ENCODE measurements at places on chromosomes 7 and 10. TPM values are rescaled to one million over a fixed set of nuclear protein-coding genes. Genes with fewer than 3 reads are reported as not detected.

The SLC39A12 gene
- total RNA-seq = not detected

The FRMPD2 gene
- total RNA-seq = 0.80 TPM

The KCNK18 gene
- not detected for total RNA-seq

The LIPN gene
- total RNA-seq = 0.24 TPM

The NUTM2D gene
- 9.9 TPM for total RNA-seq

The IL2RA gene
- total RNA-seq = not detected

The STK17A gene
- total RNA-seq = 16.7 TPM

DNA sequence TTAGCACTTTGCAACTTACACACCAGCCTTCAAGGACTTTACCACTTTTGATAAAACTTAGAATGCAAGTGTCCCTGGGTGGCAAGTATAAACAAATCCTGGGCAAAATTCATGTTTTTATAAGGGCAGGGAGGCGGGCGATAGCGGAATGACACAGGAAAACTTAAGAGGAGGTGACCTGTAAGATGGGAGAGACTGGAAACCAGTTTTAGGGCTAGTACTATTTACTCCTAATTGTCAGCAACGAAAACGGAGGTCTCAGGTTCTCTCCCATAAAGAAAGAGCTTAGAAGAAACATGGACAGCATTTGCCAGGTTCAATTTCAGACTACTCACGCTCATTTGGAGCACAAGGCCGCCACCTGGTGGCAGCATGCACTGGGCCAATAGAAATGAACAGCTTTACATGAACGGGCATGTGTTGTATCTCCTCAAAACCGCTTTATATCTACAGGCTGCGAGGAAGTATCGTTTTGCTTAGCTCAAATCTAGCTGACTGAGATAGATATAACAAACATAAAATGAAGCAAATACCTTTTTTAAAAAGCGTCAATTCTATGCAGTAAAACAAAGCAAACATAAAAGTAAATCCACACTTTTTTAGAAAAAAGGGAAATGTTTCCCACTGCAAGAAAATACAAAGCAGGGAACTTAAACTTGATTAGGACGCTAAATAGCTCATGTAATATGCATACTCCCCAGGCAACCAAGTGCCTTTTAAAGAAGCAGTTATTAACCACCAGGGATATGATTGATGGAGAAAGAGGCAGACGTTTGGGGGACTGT is 37.6 kb upstream of the SVOPL start:
- no peaks in the 10 kb centered on the region for H3K27me3 ChIP-seq
- no peaks in the 10 kb centered on the region for H3K36me3 ChIP-seq
- peaks cover 10% of the 10 kb centered on the region for H3K4me1 ChIP-seq
- no peak overlapping the region for H3K4me3 ChIP-seq

- no peak for DNase-seq
- no peak overlapping the region for H3K4me3 ChIP-seq
Observed at GRCh38 chr10:124650820-124651401, 93.3 kb downstream of the FAM53B start.

- H3K36me3 ChIP-seq = no peaks in the 10 kb centered on the region
- H3K27ac ChIP-seq = no peak overlapping the region
- no peak for DNase-seq
- no peak overlapping the region for H3K4me3 ChIP-seq
- H3K4me1 ChIP-seq = peaks cover 5% of the 10 kb centered on the region
- no peaks in the 10 kb centered on the region for H3K27me3 ChIP-seq
Observed at GRCh38 chr10:11713963-11714362, 28.2 kb upstream of the ECHDC3 start.

DNA sequence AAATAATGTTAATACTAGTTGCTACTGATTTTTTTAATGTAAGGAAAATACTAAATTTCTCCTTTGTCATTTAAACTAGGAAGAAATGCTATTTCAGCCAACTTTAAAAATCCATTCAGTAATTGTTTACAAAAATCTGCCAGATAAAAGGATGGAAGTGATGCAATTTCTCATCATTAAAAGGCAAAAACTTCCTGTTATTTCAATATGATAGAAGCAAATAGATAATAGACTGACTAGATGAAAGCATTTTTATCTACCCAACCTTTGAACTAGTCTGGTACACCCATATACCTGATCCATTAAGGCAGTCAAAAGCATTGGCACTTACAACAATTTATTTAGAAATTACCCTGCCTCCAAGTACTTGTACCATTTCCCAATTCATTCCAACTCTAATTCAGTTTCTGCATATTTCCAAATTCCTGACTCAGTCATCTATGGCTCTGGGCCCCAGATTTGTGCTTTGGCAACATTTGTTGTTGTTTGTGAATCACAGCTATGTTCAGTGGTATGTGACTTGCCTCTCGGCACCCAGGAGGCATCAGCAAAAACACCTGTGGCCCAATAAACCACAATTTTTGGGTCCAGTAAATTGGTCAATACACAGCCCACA is 482.6 kb upstream of the SEMA3A start:
- H3K27ac ChIP-seq = no peak overlapping the region
- DNase-seq = no peak
- H3K27me3 ChIP-seq = peaks cover 6% of the 10 kb centered on the region
- H3K4me1 ChIP-seq = no peaks in the 10 kb centered on the region

DNA sequence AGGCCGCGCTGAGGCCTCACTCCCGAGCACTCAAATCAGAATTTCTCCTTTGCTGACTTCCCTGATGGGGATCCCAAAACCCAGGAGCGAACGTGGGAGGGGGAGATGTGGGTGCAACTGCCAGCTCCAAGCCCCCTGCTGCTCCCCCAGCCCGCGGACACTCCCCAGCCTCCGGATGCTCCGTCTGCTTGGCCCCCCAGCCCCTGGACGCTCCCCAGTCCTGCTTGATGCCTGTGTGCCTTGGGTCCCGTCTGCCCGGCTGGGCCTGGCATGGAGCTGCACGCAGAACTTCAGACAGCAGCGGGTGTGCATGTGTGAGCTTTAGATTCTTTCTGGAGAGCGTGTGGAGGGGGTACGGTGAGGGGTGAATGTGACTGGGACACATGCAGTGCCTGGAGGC is 4.7 kb upstream of the SHH start:
- no peak overlapping the region for H3K27ac ChIP-seq
- no peak for DNase-seq
- H3K4me3 ChIP-seq = no peak overlapping the region
- no peaks in the 10 kb centered on the region for H3K36me3 ChIP-seq
- H3K4me1 ChIP-seq = peaks cover 8% of the 10 kb centered on the region

GRCh38 chr10:123380491-123381085 is 226.4 kb downstream of the BUB3 start:
- no peak for DNase-seq
- no peak overlapping the region for H3K4me3 ChIP-seq
- H3K36me3 ChIP-seq = no peaks in the 10 kb centered on the region
- no peak overlapping the region for H3K27ac ChIP-seq
- H3K4me1 ChIP-seq = peaks cover 4% of the 10 kb centered on the region

DNA sequence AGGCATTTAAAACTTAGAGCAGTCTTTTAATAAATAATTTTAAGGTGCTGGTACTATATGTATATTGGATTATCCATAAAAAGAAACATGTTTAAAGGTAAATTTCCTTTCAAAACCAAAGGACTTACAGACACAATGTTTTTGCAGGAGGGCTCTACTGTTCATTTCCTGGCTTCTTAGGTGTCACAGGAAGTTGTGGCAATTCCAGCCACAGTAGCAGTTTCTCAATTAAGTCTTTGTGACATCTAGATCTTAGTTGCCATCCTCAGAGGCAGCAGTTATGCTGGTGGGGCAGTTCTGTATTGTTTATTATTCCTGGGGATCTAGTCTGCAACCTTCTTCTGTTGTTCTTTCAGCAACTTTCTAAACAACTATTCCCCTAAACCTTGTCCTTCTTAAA is 460.1 kb downstream of the MAGI2 start:
- H3K4me1 ChIP-seq = peaks cover 10% of the 10 kb centered on the region
- no peaks in the 10 kb centered on the region for H3K36me3 ChIP-seq
- no peaks in the 10 kb centered on the region for H3K27me3 ChIP-seq
- H3K4me3 ChIP-seq = no peak overlapping the region
- no peak for DNase-seq
- no peak overlapping the region for H3K27ac ChIP-seq

DNA sequence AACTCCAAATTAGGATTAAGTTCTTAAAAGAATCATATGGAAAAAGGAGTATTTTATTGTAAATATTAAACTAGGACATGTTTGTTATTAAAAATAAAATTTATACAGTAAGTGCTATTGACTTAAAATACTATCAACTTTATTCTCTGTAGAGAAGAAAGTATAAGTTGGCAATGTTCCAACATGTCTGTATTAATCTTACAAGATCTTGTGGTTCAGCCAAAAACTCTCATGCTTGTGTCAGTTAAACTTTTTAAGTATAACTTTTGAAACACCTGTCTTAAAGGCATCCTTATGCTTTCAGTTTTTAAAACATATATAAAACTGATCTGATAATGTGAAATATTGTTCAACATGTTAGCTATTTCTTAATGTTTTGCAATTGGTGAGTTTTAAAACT is 160.7 kb downstream of the ZEB1 start:
- no peak overlapping the region for H3K27ac ChIP-seq
- no peak for DNase-seq
- no peak overlapping the region for H3K4me3 ChIP-seq
- peaks cover 5% of the 10 kb centered on the region for H3K27me3 ChIP-seq

DNA sequence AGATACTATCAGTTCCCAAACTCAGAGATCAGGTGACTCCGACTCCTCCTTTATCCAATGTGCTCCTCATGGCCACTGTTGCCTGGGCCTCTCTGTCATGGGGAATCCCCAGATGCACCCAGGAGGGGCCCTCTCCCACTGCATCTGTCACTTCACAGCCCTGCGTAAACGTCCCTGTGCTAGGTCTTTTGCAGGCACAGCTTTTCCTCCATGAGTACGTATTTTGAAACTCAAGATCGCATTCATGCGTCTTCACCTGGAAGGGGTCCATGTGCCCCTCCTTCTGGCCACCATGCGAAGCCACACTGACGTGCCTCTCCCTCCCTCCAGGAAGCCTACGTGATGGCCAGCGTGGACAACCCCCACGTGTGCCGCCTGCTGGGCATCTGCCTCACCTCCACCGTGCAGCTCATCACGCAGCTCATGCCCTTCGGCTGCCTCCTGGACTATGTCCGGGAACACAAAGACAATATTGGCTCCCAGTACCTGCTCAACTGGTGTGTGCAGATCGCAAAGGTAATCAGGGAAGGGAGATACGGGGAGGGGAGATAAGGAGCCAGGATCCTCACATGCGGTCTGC is 162.2 kb downstream of the EGFR start:
- no peaks in the 10 kb centered on the region for H3K27me3 ChIP-seq
- DNase-seq = no peak
- H3K27ac ChIP-seq = peak overlapping the region; percentile 36
- peaks cover 25% of the 10 kb centered on the region for H3K36me3 ChIP-seq

DNA sequence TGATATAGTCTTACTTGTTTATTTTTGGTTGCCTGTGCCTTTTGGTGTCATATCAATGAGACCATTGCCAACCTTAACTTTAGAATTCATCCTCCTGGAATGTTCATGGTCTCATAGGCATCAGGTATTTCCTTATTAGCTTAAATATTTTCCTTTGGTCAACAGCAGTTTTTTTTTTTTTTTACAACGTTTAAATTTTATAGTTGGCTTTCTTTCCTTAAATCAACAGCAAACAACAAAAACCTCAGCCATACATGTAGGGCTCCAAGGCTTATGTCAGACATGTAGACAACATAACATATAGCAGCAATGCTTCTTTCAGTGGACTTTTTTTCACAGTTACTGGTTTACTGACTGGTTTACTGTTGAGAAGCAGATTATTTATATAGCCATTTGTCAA is 22.7 kb downstream of the ENTPD7 start:
- H3K27ac ChIP-seq = no peak overlapping the region
- H3K36me3 ChIP-seq = peaks cover 16% of the 10 kb centered on the region
- no peak overlapping the region for H3K4me3 ChIP-seq

DNA sequence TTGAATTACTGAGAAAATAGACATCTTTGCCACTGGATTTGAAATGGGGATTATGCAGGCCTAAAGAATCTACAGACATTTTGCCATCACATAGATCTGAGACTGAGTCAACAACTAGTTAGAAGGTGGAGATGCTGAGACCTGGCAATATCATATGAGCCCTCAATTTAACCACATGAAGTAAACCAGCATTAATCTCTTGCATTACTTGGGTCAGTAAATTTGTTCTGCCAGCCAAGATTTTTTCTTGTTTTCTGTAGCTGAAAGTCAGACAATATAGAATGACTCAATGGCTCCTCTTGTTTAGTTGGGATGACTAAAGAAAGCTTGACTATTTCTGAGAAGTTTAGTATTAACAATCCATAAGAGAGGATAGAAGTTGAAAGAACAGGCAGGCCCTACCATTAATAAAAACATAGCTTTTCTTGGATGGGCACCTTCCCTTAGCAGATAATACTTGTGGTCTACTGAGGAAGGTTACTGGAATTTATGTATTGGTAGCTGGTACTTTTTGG is 396.7 kb upstream of the SORCS1 start:
- DNase-seq = no peak
- no peaks in the 10 kb centered on the region for H3K36me3 ChIP-seq
- no peak overlapping the region for H3K4me3 ChIP-seq
- H3K4me1 ChIP-seq = no peaks in the 10 kb centered on the region
- peaks cover 6% of the 10 kb centered on the region for H3K27me3 ChIP-seq

DNA sequence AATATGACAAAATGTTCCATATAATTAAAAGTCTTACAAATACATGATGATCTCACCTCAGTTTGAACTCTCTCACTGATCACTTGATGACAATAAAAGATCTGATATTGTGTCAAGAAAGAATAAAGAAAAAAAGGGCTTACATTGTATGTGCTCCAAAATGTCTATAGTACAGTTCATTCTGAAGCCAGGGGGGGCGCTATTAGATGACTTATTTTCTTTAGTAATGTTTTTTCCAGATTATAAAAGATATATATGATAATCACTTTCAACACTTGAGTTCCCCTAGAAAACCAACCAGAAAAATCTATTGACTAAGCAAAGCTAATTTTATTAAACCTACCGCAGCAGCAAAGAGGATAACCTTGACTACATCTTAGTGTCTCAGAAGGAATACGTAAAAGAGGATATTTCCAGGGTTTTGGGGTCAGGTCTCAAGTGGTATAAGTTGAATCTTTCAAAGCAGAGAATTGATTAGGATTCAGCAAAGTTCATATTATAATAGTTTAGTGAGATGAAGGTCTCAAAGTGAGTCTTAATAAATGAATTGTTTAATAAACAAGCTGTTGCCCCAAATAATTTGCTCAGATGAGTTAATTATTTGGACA is 55.8 kb downstream of the PTN start:
- H3K4me3 ChIP-seq = no peak overlapping the region
- H3K4me1 ChIP-seq = no peaks in the 10 kb centered on the region
- no peaks in the 10 kb centered on the region for H3K27me3 ChIP-seq
- peaks cover 16% of the 10 kb centered on the region for H3K36me3 ChIP-seq
- no peak for DNase-seq

GRCh38 chr7:44385434-44386138 is 60.2 kb upstream of the CAMK2B start:
- DNase-seq = no peak
- no peak overlapping the region for H3K4me3 ChIP-seq
- H3K27me3 ChIP-seq = no peaks in the 10 kb centered on the region
